ENCODE measurements at places on chromosomes 4 and X.

- DNase-seq, result no peak
Measured at GRCh38 chrX:104309169-104309568, 54.4 kb upstream of the ESX1 start.

- DNase-seq, result no peak
Measured at GRCh38 chr4:173264245-173264644, 69.9 kb downstream of the HMGB2 start.

- no peak for DNase-seq
Measured at GRCh38 chr4:83618991-83619645, 83.2 kb downstream of the GPAT3 start.

GRCh38 chrX:122934131-122934530, 249.9 kb upstream of the GRIA3 start:
- DNase-seq, result no peak

DNA sequence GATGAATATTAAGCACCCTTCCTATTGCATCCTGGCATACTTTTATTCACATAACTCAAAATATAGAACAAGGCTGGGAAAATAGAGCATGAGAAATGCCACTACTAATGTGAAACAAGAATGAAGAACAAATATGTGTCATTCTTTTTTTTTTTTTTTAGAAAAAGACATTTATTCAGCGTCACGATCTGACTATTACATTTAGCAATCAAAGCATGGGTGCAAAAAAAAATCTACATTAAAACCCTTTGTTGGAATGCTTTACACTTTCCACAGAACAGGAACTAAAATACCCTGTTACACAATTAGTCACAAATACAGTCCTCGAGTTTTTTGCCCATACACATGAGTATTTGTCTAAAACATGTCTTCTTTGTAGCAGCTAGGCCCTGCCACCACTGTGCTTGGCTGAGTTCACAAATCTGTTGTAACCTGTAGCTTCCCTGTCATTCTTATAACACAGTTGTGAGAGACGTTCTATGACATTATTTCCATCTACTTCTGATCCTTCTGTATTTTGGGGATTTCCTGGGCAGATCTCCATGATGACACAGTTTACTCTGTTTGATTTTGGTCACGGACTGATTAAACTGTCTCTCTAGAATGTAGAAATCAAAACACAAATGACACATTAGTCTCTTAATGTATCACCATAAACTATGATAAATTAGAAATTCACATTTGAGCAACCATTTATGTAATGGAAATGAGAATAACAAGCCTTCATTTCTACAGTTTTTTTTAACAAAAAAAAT, 9.4 kb upstream of the TET2 start:
- no peak for DNase-seq

GRCh38 chr4:30724247-30724646, 4.1 kb downstream of the PCDH7 start:
- no peak for DNase-seq

DNA sequence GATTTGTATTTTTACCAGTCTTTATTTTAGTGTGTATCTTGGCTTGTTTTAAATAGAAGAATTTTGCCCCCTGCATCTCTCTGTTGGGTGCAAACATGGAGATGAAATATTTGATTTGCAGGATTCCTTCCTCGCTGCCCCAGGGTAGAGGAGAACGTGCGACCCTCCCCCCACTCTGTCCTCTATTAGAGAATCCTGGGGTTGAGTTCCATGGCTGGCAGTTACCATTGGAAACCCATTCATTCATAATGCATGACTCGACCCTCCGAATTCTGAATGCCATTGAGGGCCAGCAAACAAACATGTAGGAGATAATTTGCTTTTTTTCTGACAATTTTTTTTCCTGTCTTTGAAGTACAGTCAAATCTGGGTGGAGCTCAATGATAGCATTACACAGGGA, 53.7 kb downstream of the TRIM2 start:
- DNase-seq, result no peak

GRCh38 chr4:44351069-44351468, 97.5 kb downstream of the KCTD8 start:
- no peak for DNase-seq

- no peak for DNase-seq
Measured at GRCh38 chr4:185318679-185319078, 77.0 kb downstream of the LRP2BP start.

GRCh38 chr4:108068442-108068841, 78.8 kb downstream of the HADH start:
- DNase-seq, result no peak

- DNase-seq, result no peak
Measured at GRCh38 chrX:129646566-129647417, 8.0 kb downstream of the APLN start.

- no peak for DNase-seq
Measured at GRCh38 chrX:120260369-120260768, 9.8 kb downstream of the ZBTB33 start.

DNA sequence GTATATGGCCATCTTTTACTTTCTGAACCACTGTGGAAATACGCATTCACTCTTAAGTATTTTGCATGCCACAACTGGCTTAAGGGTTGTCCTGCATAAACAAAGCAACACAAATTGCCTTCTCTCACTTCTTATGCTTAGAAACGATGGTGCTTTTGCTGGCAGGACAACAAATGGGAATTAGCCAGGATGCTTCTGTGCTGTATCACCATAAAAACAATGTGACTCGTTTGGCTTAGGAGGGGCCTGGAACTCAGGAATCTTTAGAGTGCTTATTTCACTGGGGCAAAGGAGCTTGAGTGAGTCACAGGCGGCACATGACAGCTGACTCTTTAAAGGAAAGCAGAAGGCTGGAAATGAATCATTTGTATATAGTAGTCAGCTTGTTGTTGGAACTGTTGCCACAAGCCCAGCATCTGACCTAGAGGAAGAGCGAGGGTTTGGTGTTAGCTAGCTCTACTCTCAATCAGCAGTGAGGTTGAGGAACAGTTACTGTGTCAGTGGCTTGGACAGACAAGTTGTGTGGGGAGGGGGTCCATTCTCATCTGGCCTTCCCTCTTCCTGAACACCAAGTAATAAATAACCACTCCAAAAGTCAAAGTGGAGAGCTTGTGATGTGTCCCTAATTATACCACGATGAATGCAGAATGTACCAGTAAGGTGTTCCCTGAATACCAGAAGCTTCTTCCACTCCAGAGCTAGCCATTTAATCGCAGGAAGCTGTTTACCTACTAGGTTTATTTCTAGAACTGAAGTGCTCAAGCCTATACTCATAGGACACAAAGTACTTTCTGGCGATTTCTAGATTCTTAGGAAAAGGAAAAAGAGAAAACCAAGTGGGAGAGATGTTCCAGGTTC, 293.1 kb downstream of the CAMK2D start:
- no peak for DNase-seq

GRCh38 chrX:38044701-38045100, 38.3 kb downstream of the SYTL5 start:
- no peak for DNase-seq

GRCh38 chr4:112343330-112344080, 46.3 kb downstream of the ALPK1 start:
- no peak for DNase-seq

- no peak for DNase-seq
Measured at GRCh38 chr4:7138223-7139166, 53.8 kb upstream of the SORCS2 start.

DNA sequence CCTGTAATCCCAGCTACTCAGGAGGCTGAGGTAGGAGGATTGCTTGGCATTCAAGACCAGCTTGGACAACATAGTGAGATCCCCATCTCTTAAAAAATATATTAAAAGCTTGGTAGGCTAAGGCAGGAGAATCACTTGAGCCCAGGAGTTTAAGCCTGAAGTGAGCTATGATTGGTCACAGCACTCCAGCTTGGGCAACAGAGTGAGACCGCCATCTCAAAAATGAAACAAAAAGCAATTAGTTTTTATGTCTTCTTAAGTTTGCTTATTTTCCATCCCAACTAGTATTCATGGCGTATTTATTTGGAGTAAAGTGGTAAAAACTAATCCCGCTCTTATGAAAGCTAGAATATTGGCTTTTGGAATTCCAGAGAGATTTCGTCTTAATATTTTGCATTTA, 25.4 kb upstream of the PDE5A start:
- no peak for DNase-seq

- DNase-seq, result no peak
Measured at GRCh38 chr4:13527981-13528820, 16.1 kb downstream of the NKX3-2 start.

DNA sequence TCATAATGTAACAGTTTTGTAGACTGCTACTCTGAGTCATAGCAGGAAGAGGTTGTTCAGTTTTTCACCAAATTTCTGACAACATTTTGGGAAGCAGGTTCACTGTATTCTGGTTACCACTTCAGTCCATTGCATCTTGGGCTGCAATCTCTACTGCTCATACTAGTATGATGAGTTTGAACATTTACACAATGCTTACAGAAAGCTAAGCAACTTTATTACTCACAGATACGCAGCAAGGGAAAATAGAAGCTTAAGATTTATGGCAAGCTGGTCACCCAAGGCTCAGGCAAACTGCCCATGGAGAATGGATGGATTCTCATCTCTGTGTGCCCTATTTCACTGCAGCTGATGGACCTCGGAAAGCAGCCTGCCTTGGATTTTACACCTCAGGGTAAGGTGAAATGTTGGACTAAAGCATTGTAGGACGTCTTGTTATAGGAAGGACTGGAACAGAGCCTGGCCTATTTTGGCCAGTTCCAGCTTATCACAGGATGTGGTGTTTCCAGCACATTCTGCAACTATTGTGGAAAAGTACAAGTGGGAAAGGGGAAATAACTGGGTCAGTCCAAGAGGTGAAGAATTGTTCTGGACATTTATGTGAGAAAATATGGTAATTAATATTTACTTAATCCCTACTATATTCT, 887.1 kb upstream of the AGA start:
- no peak for DNase-seq

GRCh38 chrX:11757719-11758399, at the start of gene MSL3:
Gene MSL3, plus strand, starts transcription at chrX:11758237. Its CDS starts 27 bp downstream, at chrX:11758264.
- DNase-seq, result peak; percentile 48

- no peak for DNase-seq
Measured at GRCh38 chr4:82811838-82812341, 13.3 kb upstream of the SCD5 start.

GRCh38 chr4:179817317-179817716, 2375.1 kb upstream of the AGA start:
- DNase-seq, result no peak

Data from stimulated activated CD8-positive, alpha-beta memory T cell treated with anti-CD3 and anti-CD28 coated beads, Interleukin-15, amount 100 ng/mL, for 4 hours (primary cell).